Colonic mucosa (tissue), 4 donors: ENCODE measurements at places on chromosomes 2 and 18. TPM values are rescaled to one million over a fixed set of nuclear protein-coding genes. Genes with fewer than 3 reads are reported as not detected.

GKN2 gene
- not detected for total RNA-seq

FRZB gene
- total RNA-seq = 12.8 TPM

PXDN gene
- 20.0 TPM for total RNA-seq

LDLRAD4 gene
- total RNA-seq = 11.7 TPM

AQP4 gene
- total RNA-seq = 0.16 TPM

TEX44 gene
- total RNA-seq = not detected

HRH4 gene
- not detected for total RNA-seq

- DNase-seq = no peak
Observed at GRCh38 chr2:12036640-12036983, 290.2 kb downstream of the LPIN1 start.

DNA sequence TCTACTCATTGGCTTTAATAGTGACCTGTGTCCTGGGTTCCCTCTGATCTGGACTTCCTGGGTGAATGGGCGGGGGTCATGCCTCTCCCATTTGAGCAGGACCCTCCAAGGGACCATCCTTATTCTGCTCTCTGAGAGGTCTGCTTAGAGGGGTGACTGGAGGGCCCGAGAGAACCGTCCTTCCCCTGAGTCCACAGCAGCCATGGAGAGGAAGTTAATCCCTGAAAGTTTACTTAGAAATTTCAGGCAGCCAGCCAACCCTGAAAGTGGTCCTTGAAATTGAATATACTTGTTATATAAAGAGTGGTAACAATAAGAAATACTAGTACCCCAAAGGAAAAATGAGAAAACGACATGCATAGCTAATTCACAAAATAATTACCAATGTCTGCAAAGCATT, 226.1 kb downstream of the DYSF start:
- DNase-seq = no peak

DNA sequence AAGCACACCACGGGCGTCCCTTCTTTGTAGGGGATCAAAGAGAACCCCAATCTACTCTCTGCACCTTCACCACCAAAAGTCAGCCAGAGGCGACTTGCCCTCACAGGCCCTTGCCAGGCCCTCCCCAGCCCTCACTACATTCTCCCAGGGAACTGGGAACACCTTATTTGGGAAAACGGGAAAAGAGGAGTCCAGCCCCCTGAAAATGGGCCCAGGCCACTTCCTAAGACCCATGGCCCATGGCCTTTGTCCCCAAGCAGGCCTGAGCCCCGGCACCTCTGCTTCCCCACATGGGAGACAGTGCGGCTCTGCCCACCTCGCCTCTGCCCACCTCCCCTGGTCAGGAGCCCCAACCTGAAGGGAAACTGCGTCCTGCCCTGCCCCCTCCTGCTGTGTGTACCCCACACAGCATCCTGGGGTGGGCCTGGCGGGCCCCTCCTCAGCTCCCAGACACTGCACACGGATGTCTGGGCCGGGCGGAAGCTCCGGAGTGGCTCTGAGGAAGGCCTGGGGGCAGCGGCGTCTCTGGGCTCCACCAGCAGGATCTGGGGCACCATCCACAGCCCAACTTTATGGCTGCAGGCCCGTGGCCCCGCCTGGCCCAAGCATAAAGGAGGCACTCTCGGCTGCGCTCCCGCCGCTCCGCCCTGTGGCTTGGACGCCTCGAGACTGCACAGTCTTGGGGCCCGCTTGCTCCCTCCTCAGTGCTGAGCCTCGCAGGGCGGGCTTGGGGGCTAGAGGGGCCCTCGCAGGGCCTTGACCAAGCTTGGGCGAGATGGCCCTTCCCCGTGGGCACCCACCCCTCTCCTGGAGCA, 70.3 kb upstream of the GPC1 start:
- no peak for DNase-seq

DNA sequence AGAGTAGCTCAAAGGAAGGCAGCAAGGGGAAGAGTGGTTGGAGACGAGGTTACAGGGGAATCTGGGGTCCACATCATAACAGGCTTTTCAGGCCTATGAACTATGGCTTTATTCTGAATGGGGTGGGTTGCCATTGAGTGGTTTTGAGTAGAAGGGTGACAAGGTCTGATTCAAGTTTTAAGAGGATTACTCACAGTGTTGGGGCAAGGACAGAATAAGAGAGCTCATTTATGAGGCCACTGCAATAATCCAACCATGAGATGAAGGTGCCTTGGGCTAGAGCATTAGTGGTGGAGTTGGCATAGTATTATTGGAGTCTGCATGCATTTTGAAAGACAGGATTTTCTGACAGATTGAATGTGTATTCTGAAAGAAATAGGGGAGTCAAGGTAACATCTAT, 315.9 kb downstream of the RNF144A start:
- no peak for DNase-seq

DNA sequence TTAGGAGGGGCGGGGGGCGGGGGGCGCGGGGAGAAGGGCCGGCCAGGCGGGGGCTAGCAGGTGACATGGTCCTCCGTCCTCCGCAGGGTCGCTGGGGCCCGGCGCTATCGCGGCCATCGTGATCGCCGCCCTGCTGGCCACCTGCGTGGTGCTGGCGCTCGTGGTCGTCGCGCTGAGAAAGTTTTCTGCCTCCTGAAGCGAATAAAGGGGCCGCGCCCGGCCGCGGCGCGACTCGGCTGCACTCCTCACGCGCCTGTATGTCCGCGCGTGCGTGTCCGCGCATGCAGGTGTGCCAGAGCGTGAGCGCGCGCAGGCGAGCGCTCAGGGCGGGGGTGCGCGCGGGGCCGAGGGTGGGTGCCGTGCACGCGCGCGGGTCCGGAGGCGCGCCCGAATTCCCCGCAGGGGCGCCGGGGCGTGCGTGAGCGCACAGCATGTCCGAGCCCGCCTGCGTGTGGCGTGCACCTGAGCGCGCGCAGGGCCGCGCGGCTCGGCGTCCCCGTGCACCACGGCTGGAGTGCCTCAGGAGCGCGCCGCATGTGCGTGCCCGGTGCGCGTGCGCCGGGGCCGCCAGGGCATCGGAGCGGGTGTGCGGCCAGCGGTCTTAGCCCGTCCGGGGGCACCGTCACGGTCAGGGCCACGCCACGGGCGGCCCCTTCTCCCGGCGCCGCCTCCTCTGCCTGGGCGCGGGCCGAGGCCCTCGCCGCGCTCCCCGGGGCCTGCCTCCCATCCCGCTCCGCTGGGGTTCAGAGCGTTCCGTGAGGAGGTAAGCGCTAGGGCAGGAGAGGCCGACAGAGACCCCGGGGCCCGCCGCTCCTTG, 6.3 kb downstream of the SNORC start:
- peak; percentile 56 for DNase-seq

- DNase-seq = no peak
Observed at GRCh38 chr18:78912336-78912735, 67.3 kb upstream of the SALL3 start.

GRCh38 chr2:183349091-183349490, 224.8 kb downstream of the NUP35 start:
- no peak for DNase-seq

DNA sequence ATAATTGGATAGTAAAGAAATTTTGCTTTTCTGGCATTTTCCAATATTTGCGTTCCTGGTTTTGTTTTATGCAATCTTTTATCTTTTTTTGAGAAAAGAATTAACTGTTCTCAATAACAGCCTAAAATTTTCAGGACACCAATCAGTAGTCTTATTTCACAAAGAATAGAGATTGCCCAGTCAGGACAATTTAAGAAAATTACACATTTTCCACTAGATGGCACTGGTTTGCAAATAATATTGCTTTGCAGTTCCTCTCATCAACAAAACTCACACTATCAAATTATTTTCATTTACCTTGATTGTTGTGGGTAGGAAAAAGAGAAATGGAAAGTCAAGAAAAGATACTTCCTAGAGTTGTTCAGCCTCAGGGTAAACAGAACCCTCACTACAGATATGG, 2.4 kb upstream of the RBM45 start:
- DNase-seq = no peak

- no peak for DNase-seq
Observed at GRCh38 chr2:204187229-204188083, 250.9 kb downstream of the ICOS start.

DNA sequence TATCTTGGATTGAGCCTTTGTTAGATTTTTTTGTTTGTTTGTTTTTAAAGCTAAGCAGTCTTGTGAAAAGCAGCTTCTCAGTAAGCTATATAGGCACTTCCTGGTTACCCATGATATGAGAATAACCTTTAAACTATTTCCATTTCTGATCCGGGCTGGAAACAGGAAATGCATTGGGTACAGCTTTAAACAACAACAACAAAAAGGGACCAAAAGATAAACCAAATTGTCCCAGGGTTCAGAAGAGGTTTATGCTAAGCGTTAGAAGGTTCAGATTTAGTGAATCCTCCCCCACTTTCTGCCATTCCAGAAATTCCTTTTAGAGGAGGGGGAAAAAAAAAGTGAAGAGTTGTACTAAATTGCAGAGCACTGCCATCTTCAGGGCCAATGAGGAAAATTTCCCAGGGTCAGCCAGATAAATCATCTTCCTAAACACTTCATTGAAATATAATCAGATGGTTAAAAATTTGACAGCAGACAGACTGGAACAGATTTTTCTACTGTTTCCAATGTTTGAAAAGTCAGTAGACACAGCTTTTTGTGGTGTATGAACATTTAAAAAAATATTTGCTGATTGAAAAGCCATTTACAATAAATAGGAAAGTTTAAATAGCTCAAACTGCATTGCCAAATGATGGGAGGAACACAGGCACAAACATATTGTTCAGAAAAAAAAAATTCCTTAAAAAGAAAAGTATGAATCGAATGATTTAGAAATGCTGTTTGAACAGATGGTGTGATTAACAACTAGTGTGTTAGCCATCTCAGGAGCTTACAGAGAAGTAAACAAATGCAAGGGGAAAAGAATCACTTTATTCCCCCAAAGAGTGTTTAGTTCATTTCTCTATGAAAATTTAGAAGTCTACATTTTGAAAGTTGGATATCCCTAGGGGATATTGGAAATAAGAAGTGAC, 189.9 kb upstream of the TANK start:
- DNase-seq = peak; percentile 33

- DNase-seq = no peak
Observed at GRCh38 chr18:24567199-24567598, 106.8 kb downstream of the HRH4 start.

DNA sequence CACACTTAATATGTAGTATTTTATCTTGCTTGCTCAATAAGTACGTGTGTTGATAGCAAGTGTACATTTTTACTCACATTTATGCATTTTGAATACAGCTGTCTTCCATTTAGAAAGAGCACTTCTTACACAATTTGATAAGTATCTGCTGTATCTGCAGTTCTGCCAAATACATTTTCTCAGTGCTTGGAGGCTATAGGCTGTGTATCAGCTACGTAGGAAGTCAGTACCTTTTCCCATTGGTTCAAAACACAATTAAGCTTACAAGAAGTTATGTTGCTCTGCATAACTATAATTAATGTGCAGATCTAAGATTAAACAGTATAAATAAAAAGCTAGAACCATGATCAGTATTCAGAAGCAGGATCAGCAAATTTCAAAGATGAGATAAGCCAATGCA, 503.6 kb upstream of the SMIM21 start:
- DNase-seq = no peak

- DNase-seq = no peak
Observed at GRCh38 chr2:44615950-44616518, 254.3 kb downstream of the CAMKMT start.

DNA sequence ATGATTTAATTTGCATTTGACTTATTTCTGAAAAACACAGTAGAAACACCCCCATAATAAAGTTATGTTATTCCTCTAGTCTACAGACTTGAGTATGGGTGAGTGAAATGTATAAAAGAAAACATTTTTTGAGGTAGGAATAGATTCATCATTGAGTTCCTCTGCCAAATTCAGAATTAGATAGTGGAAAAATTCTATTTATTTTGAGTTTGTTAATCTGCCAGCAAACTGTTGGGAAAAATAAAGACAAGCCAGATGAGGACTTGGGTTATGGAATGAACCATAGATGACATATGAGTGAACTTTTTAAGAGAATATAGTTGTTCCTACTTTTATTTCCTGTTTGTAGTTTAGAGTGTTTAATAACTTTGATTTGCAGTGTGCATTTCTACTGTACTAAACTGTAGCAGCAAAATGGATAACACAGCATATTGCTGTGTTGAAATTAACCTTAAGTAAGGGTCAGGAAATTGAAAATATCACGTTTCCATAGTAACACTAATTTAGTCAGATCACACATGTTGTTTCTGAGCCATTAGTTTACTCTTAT, 35.6 kb upstream of the PNPT1 start:
- no peak for DNase-seq

DNA sequence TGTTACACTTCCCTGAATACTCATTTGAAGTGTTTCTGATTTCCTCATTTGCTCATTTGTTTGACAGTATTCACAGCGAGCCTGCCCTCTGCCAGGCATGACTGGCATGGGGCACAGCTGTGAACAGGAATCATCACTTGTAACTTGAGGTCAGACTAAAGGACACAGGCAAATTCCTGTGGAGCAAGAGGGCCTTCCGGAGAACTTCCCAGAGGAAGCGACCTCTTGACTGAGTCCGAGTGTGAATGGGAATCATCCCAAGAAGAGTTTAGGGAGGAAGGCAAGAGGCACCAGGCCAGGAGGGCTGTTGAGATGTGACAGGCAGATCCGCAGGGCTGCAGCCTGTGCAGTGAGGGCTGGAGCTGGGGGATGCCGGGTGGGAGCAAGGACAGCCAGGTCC, 45.4 kb downstream of the LIMS1 start:
- DNase-seq = no peak

DNA sequence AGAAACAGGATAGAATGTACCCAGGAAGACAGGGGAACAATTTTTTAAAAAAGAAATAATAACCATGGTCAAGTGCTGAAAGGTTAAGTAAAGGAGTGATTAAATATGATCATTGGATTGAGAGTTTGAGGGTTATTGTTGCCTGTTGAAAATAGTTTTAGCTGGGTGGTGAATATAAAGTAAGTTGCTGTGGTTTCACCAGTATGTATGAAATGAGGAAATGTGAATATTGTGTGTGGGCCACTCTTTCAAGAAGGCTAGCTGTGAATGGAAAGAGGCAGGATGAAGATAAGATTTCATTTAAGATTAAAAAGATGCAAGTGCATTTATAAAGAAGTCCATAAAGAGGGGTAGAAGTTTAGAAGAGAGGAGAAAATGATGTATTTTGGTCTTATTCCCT, 53.8 kb downstream of the GULP1 start:
- DNase-seq = no peak

- DNase-seq = no peak
Observed at GRCh38 chr2:18046558-18047212, 168.2 kb downstream of the KCNS3 start.

- no peak for DNase-seq
Observed at GRCh38 chr2:223464071-223464470, 138.1 kb downstream of the SCG2 start.

DNA sequence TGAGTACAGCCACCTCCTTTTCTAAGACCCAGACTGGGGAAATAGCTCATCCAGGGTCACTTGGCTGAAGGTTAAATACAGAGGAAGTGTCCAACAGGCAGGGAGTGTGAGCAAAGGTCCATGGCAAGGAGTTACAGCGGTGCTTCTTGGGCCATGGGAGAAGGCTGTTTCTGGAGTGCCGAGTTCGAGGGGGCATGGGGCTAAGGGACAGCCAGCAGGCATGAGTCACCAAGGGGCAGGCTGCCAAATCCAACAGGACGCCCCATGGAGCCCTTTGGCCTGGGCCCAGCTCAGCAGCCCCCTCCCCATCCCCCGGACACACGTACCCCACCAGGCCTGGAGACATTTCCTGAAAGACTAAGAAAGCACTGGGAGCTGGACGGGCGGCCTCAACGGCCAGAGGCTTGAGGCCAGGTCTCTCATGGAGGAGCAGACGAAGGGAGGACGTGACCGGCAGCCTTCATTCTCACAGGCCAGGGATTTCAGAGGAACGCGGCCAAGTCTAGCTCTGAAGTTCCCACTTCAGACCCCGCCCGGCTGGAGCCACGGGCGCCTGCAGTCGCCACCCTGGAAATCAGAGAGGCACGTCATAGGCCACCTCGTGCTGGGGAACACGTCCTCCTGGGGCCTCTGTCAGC, 160.4 kb downstream of the SMAD7 start:
- DNase-seq = no peak
